Stimulated activated CD8-positive, alpha-beta memory T cell treated with anti-CD3 and anti-CD28 coated beads, Interleukin-15, amount 100 ng/mL, for 1 hour (primary cell): ENCODE measurements at places on chromosomes 5 and 9.

DNA sequence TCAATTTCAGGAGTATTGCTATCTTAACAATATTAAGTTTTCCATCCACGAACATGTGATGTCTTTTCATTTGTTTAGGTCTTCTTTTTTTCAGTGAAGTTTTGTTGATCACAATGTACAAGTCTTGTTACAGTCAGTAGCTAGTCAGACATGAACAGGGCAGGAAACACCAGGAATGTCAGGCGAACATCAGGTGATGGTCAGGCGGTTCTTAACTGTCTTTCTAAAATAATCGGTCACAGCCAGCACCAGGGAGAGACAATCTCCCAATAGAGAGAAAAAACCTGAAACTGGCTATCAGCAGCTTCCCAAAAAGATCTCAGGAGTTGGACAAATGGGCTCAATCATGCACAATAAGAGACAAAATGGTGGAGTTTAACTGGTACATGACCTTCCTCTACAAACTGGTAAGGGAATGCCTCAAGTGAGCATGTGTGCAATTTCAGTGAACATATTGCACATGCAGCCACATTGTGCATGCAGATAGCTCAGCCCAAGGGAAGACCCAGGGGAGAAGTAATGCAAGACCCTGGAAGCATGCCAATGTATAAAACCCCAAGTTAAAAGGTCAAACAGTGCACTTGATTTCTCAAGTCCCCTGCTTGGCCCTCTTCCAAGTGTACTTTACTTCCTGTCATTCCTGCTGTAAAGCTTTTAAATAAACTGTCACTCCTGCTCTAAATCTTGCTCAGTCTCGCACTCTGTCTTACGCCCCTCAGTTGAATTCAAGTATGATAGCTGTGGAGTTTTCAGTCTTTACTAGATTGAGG, 176.1 kb upstream of the RASEF start:
- DNase-seq: no peak

DNA sequence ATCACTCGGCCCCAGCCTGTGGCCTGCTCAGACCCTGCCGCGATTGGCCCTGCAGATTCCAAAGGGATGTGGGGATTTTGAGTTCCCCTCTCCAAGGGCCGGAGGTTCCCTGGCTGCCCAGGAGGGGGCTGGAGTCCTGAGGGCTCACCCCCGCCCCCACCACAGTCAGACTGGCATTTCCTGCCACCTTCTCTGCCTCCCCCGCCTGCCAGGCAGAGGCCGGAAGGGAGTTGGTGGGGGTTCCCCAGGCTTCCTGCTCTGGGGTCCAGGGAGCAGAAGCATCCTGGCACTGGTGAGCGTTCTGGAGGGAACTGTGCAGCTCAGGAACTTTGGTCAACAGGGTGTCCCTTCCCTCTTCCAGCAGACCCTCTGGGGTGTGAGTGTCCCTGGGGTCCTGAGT, 70.6 kb downstream of the RXRA start:
- no peak for DNase-seq

- no peak for DNase-seq
These were observed 20.9 kb downstream of the WHRN start for GRCh38 chr9:114484215-114484853.

- no peak for DNase-seq
These were observed 11.4 kb downstream of the VDAC1 start for GRCh38 chr5:133993185-133993936.

- DNase-seq: no peak
These were observed 1.1 kb upstream of the ADAMTS2 start for GRCh38 chr5:179346401-179346800.

- no peak for DNase-seq
These were observed 33.5 kb upstream of the DMRT3 start for GRCh38 chr9:942805-943580.

DNA sequence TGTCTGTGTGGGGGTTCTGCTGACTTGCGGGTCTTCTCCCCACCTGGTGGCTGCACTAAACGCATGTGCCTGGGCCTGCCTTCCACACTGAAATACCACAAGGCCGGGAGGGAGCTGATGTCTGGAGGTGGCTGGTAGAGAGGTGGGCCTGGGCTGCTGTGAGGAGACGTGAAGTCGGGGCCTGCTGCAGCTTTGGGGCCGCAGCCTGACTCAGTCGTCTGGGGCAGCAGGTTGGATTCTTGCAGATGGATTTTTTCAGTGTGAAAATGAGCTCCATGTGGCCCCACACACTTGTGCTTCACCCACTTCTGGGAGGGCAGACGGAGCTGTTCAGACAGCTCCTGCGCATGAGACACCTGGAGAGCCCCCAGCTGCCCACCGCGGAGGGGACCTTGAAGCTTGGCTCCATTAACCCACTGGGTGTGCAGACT, 29.3 kb downstream of the COL5A1 start:
- DNase-seq: no peak

GRCh38 chr5:68331192-68332079, 115.9 kb downstream of the PIK3R1 start:
- no peak for DNase-seq

GRCh38 chr9:116741742-116742141, 54.6 kb downstream of the TRIM32 start:
- DNase-seq: no peak

- no peak for DNase-seq
These were observed 58.0 kb upstream of the FSD1L start for GRCh38 chr9:105389796-105390195.

DNA sequence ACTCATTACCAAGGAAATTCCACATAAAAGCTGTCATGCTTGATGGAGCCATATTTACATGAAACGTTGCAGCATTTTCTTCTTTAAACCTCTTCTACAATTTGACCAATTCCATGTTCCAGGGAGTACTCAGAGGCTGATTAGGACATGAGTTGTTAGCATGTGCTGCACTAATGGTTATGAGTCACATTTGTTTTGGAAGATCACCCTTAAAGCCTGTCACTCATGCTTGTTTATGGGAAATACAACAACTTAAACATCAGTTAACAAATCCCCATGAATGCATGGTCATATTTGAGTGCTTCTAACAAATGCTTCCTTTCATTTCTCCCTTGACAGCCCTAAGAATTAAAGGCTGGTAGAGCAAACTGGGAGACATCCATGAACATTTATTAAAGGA, 156.1 kb downstream of the GHR start:
- no peak for DNase-seq

- no peak for DNase-seq
These were observed 251.4 kb upstream of the TRIM32 start for GRCh38 chr9:116435706-116436105.

GRCh38 chr9:108443741-108444140, 412.0 kb downstream of the ACTL7B start:
- no peak for DNase-seq

- DNase-seq: no peak
These were observed 74.5 kb downstream of the PTCD2 start for GRCh38 chr5:72394688-72395087.

DNA sequence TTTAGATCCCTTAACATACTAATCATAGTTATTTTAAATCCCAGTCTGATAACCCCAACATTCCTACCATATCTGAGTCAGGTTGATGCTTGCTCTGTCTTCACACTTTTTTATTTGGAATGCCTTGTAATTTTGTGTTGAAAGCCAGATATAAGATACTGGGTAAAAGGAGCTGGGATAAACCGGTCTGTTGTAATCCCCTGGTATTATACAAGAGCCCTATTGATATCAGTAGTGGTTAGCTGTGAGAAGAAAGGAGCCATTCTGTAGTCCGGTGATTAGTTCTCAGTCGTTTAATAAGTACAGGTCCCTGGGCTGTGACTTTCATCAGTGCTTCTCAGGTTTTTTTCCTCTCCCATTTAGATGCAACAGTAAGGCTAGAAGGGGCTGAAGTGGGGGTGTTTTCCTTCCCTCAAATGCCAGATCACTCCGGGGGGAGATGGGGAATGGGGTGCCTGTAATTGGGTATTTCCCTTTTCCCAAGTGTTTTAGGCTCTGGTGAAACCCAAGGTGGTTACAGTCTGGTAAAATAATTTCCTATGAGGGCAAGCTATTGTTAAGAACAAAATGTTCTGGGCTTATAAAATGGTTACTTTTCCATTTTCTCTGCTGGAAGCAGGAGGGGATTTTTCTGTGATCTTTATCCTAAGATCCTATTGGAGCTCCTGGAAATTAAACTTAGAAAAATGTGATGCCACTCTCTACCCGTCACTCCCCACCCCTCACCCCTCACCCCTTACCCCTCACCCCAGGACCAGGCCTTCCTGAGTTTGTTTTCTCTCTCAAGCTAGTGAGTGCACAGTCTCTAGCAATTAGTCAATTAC, 72.7 kb downstream of the KCNN2 start:
- DNase-seq: no peak

GRCh38 chr5:144504929-144505577, 334.4 kb downstream of the KCTD16 start:
- no peak for DNase-seq

DNA sequence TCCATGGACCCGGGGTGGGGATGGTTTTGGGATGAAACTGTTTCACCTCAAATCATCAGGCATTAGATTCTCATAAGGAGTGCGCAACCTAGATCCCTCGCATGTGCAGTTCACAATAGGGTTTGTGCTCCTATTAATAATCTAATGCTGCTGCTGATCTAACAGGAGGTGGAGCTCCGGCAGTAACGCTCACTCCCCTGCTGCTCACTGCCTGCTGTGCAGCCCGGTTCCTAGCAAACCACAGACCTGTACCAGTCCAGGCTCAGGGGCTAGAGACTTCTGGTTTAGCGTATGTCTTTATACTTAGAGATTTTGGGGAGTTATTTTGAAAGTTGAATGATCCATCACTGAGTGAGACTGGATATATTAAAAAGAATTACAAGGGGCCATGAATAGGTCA, 50.2 kb downstream of the RICTOR start:
- DNase-seq: no peak

DNA sequence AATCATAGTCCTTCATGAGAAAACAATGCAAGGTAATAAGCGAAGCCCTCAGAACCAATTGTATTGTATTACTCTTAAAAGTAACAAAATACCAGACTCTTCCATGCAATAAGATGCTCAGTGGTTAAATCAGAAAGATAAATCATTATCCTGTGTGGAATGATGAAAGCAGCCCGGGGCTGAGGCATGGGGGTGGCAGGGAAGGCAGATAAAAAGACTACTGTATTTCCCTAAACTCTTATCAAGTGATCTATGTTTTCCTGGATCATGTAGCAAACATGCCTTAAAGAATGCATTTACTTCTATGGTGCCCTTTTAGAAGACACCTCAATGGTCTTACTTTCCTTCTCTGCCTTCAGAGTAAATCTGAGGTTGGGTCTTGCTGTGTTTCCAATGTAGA, 105.6 kb upstream of the DAPK1 start:
- no peak for DNase-seq

GRCh38 chr9:6922680-6923079, 164.9 kb downstream of the KDM4C start:
- DNase-seq: no peak
